RPMI8226 (cell line): ENCODE measurements at places on chromosomes 2 and 18.

DNA sequence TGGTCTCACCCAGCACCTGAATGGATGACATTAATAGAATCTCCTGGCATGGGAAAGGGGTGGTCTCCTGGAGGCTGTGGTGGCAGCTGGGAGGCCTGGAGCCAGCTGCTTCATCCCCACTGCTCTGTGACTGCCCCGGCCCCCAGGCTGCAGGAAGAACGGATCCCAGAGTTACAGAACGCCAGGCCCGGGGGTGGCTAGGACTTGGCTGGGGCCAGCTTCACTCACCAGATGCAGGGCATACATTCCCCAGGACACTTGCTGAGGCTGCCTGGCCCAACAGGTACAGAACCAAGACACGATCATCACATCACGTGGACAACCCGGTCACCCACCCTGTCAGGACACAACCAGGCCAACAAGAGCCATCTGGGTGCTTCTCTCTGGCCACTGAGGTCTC lies 178.6 kb upstream of the SALL3 start:
- no peak for DNase-seq

GRCh38 chr2:177717831-177718618 lies 325.5 kb downstream of the AGPS start:
- DNase-seq = no peak

GRCh38 chr2:229489016-229489415 lies 217.9 kb upstream of the PID1 start:
- peak; percentile 12 for DNase-seq

DNA sequence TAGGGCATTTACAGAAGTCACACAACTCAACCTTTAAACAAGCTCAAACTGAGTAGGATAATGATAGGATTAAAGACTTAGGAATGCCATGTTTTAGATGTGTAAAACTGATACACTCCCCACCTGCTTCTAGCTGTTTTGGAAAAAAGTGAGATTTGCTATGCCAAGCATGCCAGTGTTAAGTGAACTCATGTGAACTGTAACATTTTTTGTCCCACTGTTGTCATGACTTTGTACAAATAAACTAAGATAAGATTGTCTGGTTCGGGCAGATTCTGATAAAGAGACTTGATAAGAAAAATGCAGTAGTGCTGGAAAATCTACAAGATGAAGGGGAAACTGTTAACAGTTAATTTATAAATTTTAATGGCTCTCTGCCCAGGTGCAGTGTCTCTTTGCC lies 66.5 kb downstream of the GLS start:
- no peak for DNase-seq

- no peak for DNase-seq
These were observed 8.2 kb upstream of the FAM98A start for GRCh38 chr2:33607251-33607721.

DNA sequence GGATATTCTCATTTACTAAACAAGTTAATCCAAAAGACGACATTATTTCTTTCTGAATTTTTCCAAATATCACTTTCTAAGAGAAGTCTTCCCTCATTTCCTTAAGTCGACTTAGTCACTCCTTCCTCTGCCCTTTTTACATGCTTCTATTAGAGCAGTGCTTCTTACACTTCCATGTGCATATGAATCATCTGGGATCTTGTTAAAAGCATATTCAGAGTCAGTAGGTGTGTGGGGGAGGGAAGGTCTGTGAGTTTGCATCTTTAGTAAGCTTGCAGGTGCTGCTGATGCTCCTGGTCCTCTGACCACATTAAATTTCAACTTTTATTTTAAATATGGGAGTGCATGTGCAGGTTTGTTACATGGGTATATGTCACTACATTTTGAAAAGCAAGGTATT lies 582.6 kb downstream of the NRXN1 start:
- no peak for DNase-seq

DNA sequence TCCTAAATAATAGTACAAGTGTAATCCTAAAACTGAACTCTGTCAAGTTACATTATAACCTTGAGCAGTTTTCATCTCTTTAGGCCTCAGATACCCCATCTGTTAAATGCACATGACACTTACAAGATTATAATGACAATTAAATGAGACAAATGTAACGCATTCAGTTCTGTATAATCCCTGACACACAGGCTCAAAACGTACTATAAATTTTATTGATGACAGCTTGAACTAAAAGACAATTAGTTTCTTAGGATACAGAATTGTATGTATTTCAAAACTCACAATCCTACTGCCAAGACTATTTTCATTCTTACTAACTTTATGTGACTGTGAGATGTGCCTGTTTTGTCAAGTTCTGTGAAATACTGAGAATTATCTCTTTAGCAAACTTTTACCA lies 56.2 kb downstream of the GFPT1 start:
- DNase-seq = no peak
